T-helper 2 cell (primary cell): ENCODE measurements at places on chromosomes 6 and 20.

DNA sequence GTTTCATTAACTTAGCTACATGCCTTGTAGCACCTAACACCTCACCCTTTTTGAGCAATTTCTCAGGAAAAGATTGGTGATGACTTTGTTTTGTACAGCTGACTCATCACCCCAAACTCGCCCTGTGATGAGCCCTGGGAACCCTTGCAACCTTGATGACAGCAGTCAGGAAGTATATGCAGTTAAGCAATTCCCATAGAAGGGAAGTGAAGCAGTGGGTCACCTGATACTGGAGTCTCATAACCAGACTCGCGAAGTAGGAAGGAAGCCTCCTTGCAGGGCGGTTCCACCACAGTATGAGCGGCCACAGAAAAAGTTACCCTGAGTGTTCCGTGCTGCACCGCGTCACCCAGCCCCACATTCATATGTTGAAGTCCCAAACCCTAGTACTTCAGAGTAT is 82.0 kb upstream of the EDN1 start:
- DNase-seq: no peak

GRCh38 chr6:3748208-3749066 is 3.1 kb downstream of the PXDC1 start:
- no peak for DNase-seq

GRCh38 chr6:54390362-54390761 is 82.1 kb downstream of the TINAG start:
- no peak for DNase-seq

DNA sequence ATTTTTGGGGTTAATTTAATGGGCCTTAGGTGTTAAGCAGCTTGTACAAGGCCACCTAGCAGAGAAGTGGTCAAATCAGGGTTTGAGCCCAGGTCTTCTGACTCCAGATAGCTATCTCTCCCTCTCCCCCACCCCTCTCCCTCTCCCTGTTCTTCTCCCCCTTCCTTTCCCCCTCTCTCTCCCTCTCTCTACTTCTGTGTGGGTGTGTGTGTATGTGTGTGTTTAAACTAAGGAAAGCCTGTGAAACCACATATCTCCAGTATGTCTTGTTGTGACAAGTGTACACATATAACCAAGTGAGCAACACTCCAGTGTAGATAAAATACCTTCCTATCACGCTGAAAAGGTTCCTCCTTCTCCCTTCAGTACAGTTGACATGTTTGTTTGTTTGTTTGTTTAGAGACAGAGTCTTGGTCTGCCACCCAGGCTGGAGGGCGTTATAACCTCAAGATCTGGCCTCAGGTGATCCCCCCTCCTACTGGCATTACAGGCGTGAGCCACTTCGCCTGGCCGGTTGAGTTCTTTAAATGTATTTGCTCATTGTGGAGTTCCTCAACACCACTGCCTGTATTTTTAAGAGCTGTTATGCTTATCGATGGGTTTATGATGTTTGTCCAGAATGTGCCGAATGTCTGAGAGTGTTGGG is 140.4 kb downstream of the JARID2 start:
- no peak for DNase-seq

- no peak for DNase-seq
Measured at GRCh38 chr6:129593233-129593564, 116.8 kb downstream of the ARHGAP18 start.
